ENCODE measurements at places on chromosomes 7 and 10.

DNA sequence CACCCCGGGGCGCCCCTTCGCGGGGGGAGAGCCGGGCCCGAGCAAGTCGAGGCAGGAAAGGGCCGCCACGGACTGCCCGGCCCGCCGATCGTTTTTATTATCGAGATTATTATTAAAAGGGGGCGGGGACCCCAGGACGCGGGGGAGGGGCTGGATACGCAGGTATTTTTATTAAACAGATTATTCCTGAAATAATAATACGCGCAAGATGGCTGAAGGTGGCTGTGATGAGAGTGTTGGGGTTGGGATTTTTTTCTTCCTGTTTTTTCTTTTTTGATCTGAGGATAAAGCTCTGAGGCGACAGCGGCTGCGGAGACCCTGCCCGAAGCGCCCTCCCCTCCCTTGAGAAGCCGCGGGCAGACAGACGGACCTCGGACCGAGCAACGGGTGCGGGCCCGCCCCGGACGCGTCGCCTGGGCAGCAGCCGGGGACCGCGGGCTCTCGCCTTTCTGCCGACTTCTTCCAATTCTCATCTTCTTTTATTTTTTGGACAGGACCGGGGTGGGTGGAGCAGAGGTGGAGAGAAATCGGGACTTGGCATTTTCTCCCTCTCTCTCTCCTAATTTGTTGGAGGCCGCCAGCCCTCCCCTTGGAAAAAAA lies 1.4 kb upstream of the TRIM8 start:
- no peak for DNase-seq

GRCh38 chr10:23478570-23478969 lies 39.7 kb downstream of the OTUD1 start:
- no peak for DNase-seq

GRCh38 chr10:117748058-117748457 lies 205.5 kb downstream of the EMX2 start:
- no peak for DNase-seq

GRCh38 chr10:43273543-43273942 lies 6.7 kb upstream of the RASGEF1A start:
- no peak for DNase-seq

DNA sequence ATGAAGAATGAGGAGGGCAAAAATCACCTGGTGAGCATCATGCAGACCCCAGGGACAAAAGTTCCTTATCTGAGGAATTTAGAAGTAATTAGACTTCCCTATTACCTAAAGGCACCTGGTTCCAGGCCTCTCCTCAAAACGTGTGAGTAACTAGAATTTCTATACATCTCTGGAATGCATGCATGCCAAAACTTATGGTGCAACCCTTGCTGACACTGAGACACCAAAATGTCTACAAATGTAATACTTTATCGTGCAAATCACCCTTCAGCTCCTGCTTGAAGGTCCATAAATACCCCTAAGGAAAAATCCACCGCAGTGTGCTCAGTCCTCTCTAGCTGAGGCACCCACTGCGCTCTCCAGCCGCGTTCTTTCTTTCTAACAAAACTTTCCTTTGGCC lies 84.2 kb downstream of the PAXIP1 start:
- DNase-seq = no peak

DNA sequence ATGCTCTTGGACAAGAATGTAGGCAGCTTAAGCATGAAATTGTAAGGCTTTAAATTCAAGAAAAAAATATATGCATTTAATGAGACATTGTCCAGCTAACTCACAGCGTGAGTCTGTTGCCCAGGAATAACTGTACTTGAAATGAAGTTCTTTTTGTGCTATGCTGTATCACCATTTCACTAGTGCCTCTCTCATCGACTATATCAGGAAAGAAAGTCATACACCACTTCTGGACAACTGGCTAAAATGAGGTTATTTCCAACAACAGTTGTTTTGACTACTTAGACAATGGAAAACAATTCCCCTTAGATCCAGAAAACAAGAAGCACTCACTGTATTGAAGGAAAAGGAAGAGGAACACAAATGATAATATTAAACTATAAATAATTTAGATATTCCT lies 251.8 kb downstream of the CRPPA start:
- no peak for DNase-seq

GRCh38 chr7:156128496-156128895 lies 316.2 kb upstream of the SHH start:
- DNase-seq = no peak
